ENCODE measurements at places on chromosomes 1 and 21.

GRCh38 chr21:44846485-44847260, 26.8 kb downstream of the PTTG1IP start:
- DNase-seq = no peak

DNA sequence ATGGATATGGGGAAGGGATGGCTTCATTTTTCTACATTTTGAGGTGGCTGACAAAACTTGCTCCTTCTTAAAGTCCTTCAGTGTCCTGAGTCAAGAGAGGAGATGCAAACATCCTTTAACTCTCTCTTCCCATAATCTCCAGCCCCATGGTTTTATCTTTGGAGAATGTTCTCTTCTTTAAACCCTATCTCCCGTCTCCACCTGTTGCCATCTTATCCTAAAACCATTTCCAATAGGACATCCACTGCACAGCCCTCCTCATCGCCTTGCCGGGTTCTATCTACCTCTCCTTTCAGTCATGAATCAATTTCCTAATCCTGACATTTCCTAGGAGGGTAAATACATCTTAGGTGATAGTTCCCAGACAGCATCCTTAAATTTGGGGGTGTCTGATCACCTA, 44.2 kb upstream of the KCNE2 start:
- DNase-seq = no peak

DNA sequence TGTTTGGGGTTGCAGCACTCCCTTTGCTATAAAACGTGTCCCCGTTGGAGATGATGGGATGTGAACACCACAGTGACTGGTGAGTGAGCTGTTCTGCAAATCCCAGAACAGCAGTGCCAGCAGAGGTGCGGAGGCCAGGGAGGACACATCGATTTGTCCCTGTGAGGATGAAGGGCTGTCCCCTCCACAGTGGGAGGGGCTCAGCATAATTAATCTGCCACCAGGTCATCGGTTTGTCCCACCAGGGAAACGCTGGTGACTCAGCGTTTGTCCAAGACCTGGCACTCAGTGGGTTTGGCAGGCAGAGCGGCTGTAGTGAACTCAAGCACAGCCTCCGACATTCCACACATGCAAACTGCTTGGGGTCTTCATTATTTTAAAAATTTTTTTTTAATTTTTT, 22.8 kb upstream of the PDE9A start:
- DNase-seq = no peak

GRCh38 chr1:236150311-236150955, 8.1 kb downstream of the GPR137B start:
- no peak for DNase-seq

- DNase-seq = no peak
Observed at GRCh38 chr1:71422221-71422620, 341.4 kb upstream of the ZRANB2 start.

- DNase-seq = no peak
Observed at GRCh38 chr21:45910548-45911221, 70.9 kb upstream of the COL6A1 start.

DNA sequence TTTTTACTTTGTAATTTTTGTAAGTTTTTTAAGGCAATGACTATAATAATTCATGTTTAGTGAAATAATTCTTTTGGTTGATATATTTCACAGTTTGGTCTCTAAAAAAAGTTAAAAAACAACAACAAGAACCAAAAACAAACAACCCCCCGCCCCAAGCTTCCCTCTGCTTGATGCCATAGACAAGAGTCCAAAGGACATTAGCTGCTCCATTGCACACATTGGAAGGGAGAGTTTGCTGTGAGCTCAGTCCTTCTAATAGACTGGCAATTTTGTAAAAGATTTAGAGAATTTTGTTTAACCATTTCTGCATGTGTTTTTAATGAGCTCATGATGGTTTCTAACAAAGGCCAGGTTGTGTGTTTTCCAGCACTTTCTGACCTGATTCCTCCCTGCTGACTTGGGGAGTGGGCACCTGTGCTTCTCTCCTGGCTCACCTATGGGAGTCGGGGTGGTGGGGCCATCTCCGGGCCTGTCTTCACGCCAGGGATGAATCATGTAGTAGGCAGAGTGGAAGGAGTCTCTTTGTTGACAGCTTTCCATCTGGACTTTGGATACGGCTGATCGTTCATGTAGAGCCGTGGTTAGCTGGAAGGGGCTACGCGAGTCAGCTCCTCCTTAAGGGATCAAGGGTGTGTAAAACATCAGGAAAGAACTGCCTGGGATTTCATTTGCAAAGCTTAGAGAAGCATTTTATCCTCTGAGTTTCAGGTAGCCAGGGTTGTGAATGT, 14.1 kb downstream of the ZBTB18 start:
- no peak for DNase-seq

DNA sequence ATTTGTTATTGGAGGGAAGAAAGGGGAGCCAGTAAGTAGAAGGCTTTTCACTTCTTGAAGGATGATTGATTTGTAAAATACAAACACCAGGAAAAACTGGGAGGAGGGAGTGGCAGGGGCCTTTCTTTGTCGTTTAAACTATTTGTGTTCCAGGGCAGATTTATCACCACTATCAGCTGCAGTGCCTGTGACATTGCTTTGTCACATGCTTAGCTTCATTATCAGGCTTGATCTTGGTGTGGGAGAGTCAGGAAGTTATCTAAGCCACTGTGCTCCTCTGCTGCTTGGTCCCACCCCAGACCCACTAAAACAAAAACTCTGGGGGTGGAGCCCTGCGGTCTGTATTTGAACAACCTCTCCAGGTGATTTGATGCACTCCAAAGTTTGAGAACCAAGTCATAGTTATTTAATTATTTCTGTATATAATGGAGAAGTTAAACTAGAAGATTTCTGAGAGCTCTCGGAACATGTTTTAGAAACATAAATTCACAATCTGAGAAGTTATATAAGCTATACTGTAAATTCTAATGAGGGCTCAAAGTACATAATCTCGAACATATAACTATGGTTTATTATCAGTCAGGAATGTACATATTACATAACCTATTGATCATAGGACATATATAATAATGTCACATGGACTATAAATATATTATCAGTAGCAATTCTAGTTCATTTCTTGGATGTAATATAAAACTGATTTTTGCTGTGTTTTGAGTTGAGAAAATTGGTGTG, 87.9 kb downstream of the CDC14A start:
- DNase-seq = no peak

DNA sequence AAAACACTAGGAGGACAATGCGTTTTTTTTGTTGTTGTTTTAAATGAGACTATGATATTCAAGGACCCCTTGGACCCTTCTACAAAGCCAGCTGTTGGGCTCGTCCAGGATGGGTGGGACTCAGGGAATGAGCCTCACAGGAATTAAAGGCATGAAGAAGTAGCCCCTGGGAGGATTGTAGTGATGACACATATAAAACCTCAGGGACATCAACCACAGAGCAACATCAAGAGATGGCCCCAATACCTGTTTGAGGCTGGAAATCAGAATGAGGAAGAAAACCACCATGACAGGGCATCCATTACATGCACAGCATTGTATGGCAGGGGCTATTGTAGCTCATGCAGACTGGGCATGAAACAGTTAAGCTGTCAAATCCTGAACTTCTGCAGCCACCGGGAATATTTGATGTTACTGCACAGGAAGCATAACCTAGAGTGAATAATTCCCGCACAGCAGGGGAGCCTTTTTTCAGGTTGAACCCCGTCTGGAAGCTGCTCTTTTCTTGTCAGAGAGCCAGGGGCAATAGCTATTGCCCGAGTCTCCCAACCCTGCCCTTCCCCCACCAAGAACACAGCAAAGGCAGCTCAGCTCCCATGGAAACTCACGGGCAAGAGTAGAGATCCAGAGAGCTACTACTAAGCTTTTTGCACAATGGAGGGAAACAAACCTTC, 140.2 kb upstream of the FGGY start:
- no peak for DNase-seq

GRCh38 chr1:12184008-12184681, 17.4 kb downstream of the TNFRSF1B start:
- peak; percentile 54 for DNase-seq

DNA sequence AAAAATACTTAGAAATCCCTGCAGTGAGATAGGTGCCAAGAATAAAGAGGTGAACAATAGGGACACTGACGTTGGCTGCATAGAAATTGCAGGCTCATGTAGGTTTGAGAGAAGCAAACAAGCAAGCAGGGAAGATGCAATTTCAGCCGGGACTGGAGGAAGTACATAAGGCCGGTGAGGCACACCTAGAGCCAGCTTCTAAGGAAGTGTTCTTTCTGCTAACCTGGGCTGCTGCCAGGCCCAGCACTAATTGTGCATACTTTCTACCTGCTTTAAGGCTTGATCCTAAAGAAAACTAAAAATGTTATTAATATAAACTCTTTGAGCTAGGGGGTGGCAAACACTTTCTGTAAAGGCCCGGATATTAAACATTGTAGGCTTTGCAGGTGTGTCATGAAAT, 71.0 kb downstream of the LMO4 start:
- DNase-seq = no peak

DNA sequence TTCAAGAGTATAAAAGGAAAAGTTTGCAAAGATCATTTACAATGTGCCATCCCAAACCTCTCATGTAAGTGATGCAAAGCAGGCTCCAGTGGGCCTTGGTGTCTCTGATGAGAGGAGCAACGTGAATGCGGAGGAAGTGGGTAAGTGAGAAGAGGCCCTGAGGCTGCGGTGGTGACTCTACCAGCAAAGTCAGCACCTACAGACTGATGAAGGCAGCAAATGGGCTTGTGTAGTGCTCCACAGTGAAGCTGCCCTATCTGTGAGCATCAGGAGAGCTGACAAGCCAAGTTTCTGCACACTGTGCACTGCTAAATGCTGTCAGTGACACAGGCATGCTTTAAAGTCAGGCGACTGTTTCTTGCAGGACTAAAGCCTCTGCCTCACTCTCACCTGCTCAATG, 15.6 kb upstream of the RAP1A start:
- no peak for DNase-seq

- DNase-seq = no peak
Observed at GRCh38 chr1:202625416-202626360, 84.6 kb downstream of the SYT2 start.

DNA sequence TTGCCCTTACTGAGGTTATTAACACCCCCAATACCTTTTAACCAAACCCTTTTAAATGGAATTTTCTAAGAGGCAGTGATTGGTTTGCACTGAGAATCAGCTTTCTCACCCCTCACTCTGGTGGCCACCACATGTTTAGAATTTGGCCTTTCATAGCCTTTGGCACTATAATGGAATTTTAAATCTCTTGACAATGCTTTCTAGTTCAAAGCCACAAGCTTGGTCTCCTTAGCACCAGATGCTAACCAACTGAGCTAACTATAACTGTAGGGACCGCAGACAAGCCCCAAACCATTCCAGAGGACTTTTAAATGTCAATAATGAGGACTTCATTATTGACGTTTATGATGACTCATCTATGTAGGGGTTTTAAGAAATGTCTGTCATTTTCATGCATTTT, 238.7 kb upstream of the SNX7 start:
- DNase-seq = no peak

GRCh38 chr1:54238353-54239034, 38.5 kb downstream of the MRPL37 start:
- DNase-seq = no peak

- no peak for DNase-seq
Observed at GRCh38 chr1:99482286-99482685, 163.6 kb upstream of the PALMD start.

DNA sequence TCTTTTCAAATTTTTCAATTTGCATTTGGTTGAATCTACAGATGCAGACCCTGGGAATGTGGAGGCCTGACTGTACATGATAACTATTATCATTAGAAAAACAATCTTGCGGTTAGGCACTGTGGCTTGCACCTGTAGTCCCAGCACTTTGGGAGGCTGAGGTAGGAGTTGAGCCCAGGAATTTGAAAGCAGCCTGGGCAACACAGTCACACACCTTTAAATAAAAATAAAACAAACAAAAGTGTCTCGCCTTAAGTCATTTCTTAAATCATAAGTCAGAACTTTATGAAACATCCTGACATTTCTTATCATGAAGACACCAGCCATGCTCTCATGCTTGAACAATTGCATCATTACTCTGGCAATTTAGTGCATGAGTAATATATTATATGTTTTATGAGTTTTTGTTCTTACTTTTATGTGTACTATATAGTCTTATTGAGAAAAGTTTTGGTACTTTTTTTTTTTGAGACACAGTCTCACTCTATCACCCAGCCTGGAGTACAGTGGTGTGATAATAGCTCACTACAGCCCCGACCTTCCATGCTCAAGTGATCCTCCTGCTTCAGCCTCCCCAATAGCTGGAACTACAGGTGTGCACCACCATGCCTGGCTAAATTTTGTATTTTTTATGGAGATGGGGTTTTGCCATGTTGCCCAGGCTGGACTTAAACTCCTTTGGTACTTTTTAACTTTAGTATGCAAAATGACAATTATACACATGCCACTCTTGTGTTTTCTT, 7.8 kb downstream of the TBX19 start:
- DNase-seq = no peak

GRCh38 chr1:31127266-31127665, 61.7 kb upstream of the PUM1 start:
- no peak for DNase-seq

DNA sequence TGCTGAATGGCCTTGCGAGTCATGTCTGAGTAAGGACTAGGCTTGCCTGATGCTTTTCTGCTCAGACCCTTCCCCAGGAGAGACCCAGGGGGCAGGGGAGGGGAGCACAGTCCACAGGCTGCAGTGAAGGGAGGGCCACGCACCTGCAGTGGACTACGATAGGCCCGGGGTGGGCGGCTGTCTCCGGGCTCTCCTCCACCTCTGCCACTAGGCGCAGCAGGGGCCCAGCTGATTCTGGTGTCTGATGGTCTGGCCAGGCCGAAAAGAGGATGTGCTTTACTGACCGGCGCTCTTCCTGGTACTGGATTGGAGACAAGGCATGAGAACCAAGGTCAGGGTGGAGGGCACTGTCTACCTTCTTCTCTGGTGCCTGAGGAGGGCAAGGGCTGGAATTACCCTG, 7.9 kb upstream of the ARL8A start:
- no peak for DNase-seq

GRCh38 chr1:58524353-58524945, 22.1 kb downstream of the OMA1 start:
- DNase-seq = no peak

DNA sequence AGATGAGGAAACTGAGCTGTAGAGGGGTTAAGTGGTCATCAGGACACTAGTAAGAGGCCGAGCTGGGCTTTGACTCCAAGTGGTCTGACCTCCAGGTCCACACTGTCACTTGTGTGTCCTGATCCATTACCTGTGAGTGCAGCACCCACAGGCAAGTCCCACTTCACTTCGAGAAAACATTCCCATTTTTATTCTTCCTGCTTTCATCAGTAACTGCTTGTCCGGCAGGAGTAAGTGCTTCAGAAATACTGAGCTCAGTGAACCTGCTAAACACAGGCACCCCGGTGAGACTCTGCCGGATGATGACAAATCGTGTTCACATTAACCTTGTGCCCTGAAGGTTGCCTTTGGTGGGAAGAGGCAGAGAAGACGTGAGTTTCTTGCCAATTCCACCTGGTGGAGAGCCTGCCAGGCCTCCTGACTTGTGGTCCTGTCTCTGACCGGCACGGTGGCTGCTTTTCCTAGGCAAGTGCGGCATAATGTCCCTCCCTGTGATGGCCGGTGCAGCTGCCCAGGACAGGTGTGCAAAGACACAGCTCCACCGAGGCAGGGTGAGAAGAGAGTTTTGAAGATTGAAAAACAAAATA, 29.4 kb downstream of the ZBTB18 start:
- DNase-seq = no peak

Measured in amygdala (tissue), 56 donors.